ENCODE measurements at places on chromosomes 2 and 18.

DNA sequence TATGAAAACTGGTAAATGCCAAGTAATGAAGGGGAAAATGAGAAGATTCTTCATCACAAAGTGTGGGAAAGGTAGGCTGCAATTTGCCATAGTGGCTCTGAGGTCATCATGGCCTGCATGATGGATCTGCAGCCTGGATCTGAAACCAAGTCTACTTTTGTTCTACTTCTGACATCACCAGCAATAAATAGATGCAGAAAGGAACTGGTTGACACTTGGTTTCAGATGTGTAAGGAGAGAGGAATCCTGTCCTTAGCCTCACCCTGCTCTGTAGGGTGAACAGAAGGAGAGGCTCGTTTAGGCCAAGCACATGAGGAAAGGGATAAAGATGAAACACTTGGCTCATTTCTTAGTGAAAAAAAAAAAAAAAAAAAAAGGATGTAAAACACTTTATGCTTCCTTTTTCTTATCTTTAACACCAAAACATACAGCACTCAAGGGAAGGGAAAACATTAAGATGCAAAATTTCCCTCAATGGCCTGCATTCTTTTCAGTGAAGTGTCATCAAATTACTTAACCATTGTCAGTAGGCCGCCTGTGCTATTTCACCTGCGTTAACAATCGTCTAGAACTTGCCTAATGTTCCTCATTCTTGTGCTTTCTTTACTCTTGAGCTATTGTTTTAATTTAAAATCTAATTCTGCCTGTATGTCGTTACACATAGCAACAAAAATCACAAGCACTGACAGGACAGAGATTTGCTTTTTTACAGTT is 3.9 kb downstream of the NEB start:
- DNase-seq, result no peak

GRCh38 chr2:219001577-219002394 is 8.6 kb upstream of the CRYBA2 start:
- no peak for DNase-seq

GRCh38 chr18:63302636-63303405 is 16.7 kb downstream of the BCL2 start:
- no peak for DNase-seq

GRCh38 chr2:179172894-179173293 is 91.7 kb downstream of the SESTD1 start:
- no peak for DNase-seq

DNA sequence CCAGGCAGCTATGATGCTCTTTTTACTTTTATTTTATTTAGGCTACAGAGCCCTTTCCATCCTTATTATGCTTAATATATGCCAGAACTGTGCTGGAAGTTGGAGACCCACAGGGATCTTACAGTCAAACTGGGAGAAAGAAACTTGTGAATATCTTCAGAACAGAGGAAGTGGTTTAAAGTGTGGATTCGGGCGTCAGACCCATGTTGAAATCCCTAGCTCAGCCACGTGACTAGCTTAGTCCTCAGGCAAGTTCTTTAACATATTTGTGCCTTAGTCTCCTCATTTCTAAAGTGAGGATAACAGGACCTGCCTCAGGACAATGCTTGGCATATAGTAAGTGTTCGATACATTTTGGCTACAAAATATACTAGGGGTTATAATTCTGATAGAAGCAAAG is 59.1 kb downstream of the MAP3K20 start:
- no peak for DNase-seq

All from SIG-M5 (cell line).